ENCODE measurements at places on chromosomes 6 and 20.

DNA sequence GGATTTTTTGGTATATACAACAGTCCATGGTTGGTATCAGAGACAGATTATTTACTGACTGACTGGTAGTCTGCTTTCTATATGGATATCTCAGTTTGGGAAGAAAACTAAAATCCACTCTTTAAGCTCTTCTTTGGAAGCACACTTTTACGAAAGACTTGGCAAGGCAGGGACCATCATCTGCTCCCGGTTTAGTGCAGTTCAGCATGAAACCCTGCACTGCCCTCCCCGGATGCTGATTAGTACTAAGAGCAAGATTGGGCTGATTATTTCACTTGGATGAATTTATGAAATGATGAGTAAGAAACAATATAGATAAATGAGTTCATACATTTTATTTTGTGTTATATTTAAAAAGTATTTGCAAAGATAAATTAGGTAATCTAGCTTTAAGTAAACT is 56.3 kb downstream of the RGS17 start:
- no peak for DNase-seq

DNA sequence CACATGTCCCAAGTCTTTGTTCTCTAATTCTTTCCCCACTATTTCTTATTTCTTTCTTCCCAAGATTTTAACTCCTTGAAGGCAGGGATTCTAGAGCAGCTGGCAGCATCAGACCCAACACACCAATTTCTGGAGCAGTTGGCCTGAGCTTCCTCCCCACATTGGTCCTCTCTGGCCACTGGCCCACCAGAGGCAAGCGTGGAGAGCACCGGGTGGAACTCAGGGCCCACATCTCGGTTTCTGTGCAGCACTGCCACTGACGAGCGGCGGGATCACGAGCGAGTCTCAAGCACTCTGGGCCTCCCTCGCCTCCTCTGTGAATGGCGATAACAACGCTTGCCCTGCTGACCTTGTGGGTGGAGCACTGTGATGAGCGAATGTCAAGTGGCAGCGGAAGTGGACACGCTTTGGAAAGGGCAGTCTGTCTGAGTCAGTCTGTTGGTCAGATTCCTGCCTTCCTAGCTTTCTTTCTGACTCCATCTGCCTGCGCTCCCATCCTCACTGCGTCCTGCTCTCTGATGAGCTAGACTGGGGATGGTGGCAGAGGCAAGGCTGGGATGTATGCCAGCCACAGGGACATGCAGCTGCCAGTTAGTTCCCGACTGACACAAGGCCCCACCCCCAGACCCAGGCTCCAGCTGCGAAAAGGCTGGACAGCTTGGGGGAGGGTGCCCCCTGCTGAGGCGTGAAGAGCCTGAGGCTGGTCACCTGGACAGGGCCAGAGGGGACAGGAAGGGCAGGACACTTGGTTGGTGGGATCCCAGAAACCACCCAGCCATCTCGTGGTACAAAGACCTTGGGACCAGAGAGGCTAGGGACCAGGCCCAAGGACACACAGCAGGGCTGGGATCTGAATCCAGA is 4.5 kb upstream of the SPDEF start:
- DNase-seq: no peak

GRCh38 chr6:121418346-121418745 is 17.1 kb upstream of the GJA1 start:
- no peak for DNase-seq

- DNase-seq: no peak
Measured at GRCh38 chr20:38128691-38129090, 36.4 kb downstream of the TGM2 start.

DNA sequence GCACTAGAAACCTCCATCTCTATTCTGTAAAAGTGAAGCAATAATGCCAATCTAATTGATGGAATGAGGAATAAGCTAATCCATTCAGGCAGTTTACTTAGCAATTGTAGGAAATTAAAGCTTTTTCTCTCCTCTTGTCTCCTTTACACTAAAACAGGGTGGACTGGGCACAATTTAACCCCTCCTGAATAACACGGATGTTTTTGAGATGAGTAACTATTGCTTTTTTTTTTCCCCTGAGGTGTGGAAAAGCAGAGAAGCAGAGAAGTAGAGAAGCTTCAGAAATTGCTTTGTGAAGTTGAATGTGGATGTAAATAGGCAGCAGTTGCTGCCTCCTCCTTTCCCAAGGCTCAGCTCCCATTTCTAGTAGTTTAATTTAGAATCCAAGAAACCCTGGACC is 40.0 kb upstream of the GCNT2 start:
- no peak for DNase-seq

- DNase-seq: no peak
Measured at GRCh38 chr20:2289475-2289874, 6.3 kb upstream of the TGM3 start.

- DNase-seq: no peak
Measured at GRCh38 chr6:54108271-54108670, 3.0 kb upstream of the MLIP start.

DNA sequence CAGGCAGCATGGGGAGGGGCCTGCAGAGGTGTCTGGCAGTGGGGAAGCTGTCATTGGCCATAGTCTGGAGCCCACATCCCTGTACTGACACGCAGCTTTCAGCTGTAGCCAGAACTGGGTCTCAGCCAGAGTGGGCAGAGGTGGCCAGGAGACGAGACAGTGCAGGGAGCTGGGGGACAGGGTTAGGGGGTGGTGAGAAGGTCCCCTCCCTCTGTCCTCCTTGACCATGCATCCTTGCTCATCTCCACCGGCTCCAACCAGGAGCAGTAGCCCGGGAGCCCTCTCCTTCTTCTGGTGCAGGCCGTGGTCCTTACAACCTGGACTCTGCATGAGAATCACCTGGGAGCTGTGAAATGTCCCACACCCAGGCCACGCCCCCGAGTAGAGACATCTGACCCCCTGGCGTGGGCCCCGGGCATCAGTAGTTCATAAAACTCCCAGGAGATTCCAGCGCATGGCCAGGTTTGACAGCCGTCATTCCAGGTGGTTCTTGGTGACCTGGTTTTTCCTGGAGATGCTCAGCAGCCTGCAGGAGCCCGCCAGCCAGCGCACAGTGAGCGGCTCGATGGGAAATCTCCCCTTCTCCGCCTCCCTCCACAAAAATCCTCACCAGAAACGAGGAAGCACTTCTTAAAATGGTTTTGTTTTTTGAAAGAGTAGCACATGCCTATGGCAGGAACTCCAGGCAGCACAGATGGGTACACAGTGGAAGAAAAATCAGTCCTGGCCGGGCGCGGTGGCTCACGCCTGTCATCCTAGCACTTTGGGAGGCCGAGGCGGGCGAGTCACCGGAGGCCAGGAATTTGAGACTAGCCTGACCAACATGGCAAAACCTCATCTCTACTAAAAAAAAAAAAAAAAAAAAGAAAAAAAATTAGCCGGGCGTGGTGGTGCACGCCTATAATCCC is 56.2 kb downstream of the ADNP start:
- DNase-seq: no peak

DNA sequence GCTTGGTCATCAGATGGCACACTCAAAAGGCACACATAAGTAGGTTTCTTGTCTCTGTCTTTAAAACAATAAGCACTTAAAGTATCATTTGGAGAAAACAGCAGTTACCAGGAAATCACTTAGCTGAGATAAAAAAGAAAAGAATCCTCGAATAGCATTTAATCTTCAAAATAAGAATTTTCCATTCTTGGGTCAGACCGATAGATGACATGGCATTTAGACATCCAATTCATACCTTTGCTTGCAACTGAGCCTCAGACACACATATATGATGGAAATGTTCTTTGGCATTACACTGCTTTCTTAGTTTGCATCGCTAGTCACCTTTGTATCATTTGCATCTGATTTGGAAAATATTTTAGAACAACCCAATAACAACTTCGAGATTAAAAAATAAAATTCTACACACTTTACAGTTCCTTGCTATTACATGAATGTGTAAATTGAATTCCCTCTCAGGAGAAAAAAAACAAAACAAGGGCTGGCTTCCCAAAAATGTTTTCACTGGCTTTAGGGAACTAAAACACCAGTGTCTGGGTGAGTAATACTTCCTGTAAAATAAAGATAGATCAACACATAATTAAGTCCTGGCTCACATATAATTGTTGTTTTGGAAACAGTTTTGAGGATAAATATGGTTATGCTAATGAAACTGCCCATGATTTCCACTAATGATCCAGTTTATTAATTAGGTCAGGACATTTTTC is 1.3 kb upstream of the RNF217 start:
- no peak for DNase-seq
